ENCODE measurements at places on chromosomes 6 and 20. TPM values are rescaled to one million over a fixed set of nuclear protein-coding genes. Genes with fewer than 3 reads are reported as not detected.

The MPIG6B gene
- 0.96 TPM for total RNA-seq

The EYA2 gene
- total RNA-seq = 10.9 TPM

The MEI4 gene
- total RNA-seq = not detected

The NOL7 gene
- 47.4 TPM for total RNA-seq

The ARMC2 gene
- total RNA-seq = 12.3 TPM

The GSTA3 gene
- not detected for total RNA-seq

The TSHZ2 gene
- 95.4 TPM for total RNA-seq

The LRRC73 gene
- 0.39 TPM for total RNA-seq

The CBLN4 gene
- 0.54 TPM for total RNA-seq

DNA sequence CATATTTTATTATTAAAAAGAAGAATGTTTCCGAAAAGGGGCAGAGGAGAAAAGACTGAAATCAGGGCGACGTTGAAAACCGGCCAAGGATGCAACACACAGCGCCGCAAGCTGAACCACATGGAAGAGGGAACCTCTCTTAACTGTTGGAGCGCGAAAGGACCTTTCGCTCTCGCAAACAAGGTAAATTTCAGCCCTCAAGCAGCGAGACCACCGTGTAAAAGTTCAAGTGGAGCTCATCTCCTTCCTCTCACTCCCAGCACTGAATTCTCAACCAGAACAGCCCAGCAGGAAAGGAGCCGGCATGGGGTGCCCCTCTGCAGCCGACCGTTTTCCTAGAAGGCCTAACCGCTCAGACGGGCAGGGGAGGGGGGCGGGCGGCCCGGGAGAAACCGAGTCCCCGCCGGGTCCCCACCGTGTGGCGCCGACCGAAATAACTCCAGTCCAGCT is 621 bp downstream of the GPR63 start:
- no peak for DNase-seq

- DNase-seq = peak; percentile 25
Measured at GRCh38 chr20:3168829-3169590, 4.3 kb downstream of the LZTS3 start.

DNA sequence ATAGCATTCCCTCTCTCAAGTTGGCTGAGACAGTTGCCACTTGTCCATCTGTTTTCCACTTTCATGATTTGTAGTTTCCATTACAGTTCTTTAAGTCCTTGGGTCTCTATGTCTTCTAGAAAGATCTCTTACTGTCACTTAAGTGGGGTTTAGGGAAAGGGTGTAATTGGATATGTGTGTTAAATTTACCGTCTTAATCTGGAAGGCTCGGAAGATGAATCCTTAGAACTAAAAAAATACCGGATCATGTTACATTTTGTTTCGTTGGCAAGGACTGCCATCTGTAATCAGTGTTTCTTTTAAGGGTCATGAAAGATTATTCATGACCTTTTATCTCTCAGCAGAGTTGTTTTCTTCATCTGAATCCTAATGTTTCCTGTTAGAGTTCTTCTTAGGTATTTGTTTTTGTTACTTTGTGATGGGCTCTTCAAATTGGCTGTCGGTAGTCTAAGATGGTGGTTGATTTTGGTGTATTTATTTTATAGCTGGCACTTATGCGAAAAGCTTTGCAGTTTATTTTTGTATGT is 21.8 kb upstream of the BTBD3 start:
- DNase-seq = no peak

DNA sequence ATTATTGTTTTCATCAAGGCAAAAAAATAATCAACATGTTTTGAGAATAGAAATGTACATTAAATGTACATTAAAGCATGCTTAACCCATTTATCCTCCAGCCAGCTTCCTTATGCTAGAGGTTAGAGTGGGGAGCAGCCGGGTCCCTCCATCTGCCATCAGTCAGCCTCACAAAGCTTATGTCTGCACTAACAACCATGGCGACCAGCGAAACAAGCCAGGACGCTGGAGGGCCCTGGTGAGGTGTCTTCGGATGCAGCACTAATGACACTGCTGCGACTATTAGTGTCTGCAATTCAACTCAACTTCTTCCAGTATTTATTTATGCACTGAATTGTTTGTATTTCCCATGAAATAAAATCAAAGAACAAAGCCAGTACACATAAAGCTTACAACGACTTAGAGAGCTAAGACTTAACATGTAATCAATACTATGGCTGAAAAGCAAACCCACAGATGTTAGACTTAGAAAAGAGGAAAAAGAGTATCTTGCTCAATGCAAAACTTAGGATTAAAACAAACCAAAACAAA is 6.8 kb downstream of the CLDN20 start:
- no peak for DNase-seq

- peak; percentile 82 for DNase-seq
Measured at GRCh38 chr6:168956884-168957730, 296.5 kb downstream of the THBS2 start.

GRCh38 chr6:112237066-112237465 is 17.3 kb downstream of the LAMA4 start:
- DNase-seq = no peak

DNA sequence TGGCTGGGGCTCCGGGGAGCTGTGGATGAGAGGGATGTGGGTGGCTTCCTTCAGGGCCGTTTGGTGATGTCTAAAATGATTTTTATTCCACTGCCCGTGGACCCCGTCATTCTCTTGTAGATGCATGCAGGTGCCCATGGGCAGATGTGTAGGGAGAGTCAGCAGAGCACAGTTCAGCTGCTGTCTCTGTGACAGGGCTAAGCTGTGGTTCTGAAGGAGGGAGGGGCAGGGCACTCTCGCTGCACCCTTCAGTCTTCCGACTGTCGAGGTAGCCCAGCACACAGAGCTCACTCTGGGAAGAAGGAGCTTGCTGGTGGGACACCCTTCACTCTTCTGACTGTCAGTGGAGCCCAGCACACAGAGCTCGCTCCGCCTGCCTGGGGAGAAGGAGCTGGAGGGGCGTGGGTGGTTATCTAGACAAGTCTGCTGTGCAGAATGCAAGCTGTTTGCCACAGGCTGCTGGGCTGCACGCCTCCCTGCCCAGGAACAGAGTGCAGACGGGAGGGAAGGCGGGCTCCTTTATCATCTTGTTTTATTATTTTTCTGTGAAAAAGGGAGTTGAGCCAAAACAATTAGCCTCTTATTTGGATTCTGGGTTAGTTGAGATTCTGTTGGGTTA is 28.4 kb upstream of the ADRM1 start:
- no peak for DNase-seq

DNA sequence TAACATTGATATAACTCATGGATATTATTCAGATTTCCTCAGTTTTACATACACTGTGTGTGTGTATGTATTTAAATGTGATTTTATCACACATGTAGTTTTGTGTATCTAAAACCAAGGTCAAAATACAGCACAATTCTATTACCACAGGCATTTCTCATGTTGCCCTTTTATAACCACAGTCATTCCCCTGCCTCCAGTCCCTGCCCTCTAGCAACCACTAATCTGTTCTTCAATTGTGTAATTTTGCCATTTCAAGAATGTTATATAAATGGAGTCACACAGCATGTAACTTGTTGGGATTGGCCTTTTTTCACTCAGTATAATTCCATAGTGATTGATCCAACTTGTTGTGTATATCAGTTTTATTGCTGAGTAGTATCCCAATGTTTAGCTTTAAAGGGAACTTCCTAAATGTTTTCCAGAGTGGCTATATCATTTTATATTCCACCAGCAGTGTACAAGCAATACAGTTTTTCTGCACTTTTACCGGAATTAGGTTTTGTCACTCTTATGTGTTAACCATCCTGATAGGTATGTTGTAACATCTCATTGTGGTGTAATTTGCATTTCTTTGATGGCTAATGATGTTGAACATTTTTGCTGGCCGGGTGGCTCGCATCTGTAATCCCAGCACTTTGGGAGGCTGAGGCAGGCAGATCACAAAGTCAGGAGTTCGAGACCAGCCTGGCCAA is 338.2 kb downstream of the SOX4 start:
- no peak for DNase-seq

GRCh38 chr6:128438393-128438792 is 82.0 kb downstream of the PTPRK start:
- DNase-seq = no peak

DNA sequence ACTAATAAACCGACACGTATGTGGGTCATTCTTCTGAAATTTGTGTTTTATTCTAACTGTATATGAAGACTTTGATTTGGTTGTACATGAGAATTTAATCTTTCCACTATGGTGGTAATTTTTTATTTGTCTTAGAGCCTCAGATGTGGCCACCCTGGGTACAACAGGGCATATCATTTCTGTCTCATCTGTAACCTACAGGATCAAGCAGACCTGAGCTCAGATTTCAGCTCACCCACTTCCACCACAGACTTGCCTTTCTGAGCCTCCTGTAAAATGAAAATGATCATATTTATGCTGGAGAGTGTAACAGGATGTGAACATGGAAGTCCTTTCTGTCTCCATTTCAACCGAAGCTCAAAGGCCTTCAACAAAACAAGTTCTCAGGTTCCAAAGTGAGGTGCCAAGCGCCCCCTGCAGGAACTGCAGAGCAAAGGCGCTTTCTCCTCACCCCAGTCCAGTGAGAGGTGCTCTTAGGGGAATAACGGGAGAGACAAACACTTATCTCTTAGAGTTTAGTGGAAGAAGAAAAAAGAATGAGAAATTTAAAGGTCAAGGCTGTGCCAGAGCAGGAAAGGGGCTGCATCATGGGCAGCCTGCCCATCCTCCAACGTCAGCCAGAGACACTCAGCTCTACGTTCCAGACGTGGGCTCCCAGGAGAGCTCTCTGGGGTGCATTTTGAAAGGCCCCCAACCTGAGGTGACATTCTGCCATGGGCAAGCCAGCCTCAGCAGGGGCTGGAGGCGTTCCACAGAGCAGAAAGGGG is 23.0 kb upstream of the CD24 start:
- DNase-seq = no peak

DNA sequence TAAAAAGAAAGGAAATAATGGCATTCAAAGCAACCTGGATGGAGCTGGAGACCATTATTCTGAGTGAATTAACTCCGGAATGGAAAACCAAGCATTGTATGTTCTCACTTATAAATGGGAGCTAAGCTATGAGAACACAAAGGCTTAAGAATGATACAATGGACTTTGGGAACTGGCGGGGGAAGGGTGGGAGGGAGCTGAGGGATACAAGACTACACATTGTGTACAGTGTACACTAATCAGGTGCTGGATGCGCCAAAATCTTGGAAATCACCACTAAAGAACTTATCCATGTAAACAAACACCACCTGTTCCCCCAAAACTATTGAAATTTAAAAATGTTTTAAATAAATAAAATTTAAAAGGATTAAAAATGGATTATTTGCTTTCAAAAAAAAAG is 4.1 kb upstream of the HLA-E start:
- DNase-seq = no peak

DNA sequence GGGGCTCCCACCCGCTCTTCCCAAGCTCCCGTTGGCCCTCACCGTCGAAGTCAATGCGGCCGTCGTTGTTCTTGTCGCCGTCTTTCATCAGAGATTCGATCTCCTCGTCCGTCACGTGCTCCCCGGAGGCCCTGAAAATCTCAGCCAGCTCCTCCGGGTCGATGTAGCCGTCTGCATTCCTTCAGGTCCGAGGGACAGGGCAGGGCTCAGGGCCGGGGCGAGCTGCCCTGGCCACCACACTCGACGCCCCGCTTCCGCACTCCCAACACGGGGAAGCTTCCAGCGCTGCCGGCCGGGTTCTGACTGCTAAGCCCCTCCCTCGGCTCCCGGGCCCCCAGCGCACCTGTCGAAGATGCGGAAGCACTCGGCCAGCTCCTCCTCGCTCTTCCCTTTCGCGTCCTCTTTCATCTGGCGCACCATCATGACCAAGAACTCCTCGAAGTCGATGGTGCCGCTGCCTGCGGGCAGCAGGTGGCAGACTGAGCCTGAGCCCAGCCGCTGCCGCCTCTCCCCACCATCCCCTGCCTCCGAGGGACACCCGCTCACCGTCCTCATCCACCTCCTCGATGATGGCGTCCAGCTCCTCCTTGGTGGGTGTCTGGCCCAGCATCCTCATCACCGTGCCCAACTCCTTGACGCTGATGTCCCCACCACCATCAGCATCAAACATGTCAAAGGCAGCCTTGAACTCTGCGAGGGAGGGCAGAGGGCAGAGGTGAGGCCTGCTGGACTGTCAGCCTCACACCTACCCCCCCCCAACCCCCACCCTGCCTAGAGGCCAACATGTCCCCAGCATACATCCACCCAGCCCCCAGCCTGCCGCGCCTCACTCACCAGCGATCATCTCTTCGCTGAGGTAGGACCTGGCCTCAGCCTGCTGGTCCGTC is 2.9 kb downstream of the TNNC2 start:
- no peak for DNase-seq

DNA sequence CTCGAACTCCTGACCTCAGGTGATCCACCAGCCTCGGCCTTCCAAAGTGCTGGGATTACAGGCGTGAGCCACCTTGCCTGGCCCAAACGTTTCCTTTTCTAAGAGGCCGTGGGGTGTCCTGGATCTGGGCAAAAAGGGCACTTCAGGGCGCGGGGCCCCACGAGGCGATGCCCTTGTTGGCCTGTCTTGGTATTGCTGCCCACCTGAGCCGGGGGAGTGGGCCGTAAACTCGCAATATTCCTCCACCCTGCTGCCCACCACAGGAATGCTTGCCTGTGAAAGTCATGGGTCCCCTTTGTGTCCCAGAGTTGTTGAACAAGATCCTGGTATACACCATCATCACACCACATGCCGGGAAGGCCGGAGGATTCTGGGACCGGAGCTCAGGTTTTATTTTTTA is 49.0 kb downstream of the SSR1 start:
- DNase-seq = peak; percentile 38

DNA sequence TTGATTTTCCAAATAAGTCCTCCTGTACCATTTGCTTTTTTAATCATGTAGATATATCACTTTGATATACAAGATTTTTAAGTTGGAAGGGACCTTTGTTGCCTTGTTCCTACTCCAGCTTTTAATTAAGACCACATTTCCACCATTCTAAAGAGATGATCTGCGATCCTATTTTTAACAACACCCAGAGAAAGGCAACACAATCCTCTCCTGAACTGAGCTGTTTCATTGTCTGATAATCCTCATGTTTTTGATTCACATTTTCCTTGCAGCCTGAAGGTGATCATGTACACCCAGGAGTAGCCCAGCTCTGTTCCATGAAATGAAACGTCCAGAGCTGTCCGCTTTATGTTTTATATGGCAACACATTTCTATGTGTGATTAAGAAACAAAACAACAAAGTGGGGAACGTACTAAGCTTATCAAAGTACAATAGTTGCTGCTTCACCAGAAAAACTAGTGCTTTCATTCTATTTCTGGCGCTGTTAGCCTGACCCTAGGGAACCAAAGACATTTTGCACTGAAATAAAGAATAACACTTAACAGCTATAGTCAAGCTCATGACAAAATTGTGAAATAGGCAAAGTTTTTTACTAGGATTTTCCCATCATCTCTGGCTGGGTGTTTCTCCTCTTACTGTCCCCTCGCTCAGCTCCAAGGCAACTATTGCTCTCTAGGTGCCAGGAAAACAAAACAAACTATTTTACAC is 22.6 kb upstream of the TRAF3IP2 start:
- DNase-seq = no peak

- no peak for DNase-seq
Measured at GRCh38 chr20:41168281-41169161, 31.2 kb downstream of the PLCG1 start.

- no peak for DNase-seq
Measured at GRCh38 chr20:21096321-21097043, 9.7 kb downstream of the LINC00237 start.
